ENCODE measurements at places on chromosomes 2 and 18. TPM values are rescaled to one million over a fixed set of nuclear protein-coding genes. Genes with fewer than 3 reads are reported as not detected.
A peak's percentile ranks its signal among the peaks of the same experiment; 100 is the strongest.

- H3K27ac ChIP-seq: peak overlapping the region; percentile 50
- H3K27me3 ChIP-seq: no peaks in the 10 kb centered on the region
- H3K36me3 ChIP-seq: no peaks in the 10 kb centered on the region
- H3K4me1 ChIP-seq: peaks cover 10% of the 10 kb centered on the region
- H3K4me3 ChIP-seq: no peak overlapping the region
- DNase-seq: peak; percentile 45
Observed at GRCh38 chr2:156459720-156460119, 23.5 kb downstream of the GPD2 start.

Gene ALK
- total RNA-seq: not detected

DNA sequence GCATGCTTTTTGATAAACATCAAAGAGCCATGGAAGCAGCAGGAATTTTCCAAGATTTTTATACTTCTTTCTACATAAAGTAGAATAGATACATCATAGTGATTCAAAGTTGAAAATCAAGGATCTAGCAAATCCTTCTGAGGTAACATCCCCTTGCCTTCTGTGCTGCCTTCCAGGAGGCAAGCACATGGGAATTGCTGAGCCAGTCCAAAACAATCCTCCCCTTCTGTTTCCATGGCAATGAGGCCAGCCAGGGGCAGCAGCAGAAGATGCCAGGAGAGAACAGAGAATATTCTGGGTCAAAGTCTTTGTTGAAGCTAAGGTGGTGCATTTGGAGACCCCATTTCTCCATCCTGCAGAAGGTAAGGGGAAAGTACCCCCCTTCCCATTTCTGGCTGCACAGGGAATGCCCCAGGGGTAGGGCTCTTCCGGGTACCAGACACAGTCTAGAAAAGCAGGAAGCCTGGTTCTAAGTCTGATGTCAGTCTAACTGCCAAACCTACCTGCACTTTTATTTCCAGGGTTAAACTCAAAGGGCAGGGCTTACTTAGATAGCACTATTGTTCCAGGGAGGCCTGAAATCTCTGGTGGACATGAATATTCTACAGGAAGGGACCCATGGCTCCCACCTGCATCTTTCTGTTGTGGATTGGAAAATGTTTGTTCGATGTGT is 22.1 kb downstream of the CENPA start:
- H3K4me3 ChIP-seq: no peak overlapping the region
- no peaks in the 10 kb centered on the region for H3K27me3 ChIP-seq
- H3K36me3 ChIP-seq: no peaks in the 10 kb centered on the region

DNA sequence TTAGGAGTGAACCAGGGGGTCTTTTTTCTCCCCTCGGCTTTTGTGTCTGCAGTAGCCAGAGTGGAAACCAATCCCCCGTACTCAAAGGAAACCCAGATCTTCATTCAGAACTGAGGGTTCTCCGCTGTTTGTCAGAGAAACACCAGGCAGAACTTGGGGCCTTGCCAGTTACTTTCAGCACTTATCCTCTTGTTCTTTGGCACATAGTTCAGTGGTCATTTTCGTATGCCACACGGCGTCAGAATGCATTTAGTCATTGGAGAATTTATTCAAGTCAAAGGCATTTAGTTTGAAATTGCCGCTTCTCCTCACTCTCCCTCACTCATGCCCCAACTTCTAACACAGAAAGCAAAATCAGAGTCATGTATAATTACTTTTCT is 102.9 kb downstream of the CABLES1 start:
- H3K36me3 ChIP-seq: no peaks in the 10 kb centered on the region
- peaks cover 19% of the 10 kb centered on the region for H3K4me1 ChIP-seq
- peak; percentile 65 for DNase-seq
- H3K27me3 ChIP-seq: no peaks in the 10 kb centered on the region

Gene PCARE
- 2.9 TPM for total RNA-seq

DNA sequence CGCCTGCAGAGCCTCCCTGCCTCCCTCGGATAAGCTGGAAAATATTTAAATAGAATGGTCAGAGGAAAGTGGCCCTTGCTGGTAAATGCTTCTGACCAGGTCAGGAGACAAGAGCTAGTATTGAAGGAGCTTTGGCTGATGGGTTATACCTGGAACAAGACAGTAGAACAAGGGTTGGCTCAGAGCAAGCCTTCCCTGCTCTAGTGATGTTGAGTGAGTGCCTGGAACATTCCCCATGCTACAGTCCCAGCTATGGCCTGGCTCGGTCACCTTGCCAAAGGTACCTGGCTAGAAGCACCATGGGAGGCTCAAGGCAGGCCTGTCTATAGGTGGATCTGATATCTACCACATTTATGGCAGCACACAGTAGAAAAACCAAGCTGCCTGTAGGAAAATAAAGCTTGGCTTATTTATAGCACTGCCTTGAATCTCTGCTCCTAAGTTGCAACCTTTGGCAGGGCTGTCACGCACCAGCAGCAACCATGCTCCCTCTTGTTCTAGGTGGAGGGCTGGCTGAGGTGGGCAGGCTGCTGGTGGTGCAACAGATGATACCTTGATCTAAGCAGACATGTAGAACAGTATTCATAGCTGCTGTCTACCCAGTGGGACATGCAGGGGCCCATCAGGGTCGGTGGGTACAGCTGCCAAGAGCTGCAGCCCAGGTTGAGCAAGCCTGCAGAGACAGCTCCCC is 66.7 kb upstream of the BCL2L11 start:
- no peak for DNase-seq
- no peaks in the 10 kb centered on the region for H3K4me1 ChIP-seq
- no peak overlapping the region for H3K27ac ChIP-seq
- no peak overlapping the region for H3K4me3 ChIP-seq
- no peaks in the 10 kb centered on the region for H3K27me3 ChIP-seq

GRCh38 chr2:140654565-140654964 is 1476.3 kb downstream of the LRP1B start:
- H3K4me3 ChIP-seq: no peak overlapping the region
- no peaks in the 10 kb centered on the region for H3K36me3 ChIP-seq
- no peak for DNase-seq

DNA sequence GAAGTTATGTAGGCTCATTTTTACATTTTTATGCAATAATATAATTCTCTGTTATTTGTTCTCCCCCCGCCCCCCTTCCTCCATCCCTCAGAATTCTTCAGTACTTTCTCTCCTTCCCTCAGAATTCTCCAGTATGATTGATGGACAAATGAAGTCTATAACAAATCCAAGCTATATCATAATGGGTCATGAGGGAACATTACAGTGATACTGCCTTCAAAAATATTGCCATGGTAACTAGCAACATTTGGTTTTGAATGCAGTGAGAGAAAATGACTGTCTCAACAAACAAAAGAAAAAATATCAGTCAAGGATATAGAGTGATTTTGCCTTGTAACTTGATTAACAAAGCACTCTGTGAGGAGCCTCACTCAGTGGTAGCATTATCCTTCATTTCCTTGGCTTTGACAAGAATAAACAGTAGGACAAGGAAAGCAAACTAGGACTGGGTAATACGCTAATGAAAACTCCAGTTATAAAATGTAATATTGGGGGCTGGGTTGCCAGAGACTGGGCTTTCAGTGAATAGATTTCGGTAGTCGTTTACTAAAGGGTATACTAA is 392.9 kb upstream of the CRIM1 start:
- no peak overlapping the region for H3K4me3 ChIP-seq
- H3K4me1 ChIP-seq: no peaks in the 10 kb centered on the region
- H3K27ac ChIP-seq: no peak overlapping the region
- no peak for DNase-seq
- H3K27me3 ChIP-seq: no peaks in the 10 kb centered on the region

DNA sequence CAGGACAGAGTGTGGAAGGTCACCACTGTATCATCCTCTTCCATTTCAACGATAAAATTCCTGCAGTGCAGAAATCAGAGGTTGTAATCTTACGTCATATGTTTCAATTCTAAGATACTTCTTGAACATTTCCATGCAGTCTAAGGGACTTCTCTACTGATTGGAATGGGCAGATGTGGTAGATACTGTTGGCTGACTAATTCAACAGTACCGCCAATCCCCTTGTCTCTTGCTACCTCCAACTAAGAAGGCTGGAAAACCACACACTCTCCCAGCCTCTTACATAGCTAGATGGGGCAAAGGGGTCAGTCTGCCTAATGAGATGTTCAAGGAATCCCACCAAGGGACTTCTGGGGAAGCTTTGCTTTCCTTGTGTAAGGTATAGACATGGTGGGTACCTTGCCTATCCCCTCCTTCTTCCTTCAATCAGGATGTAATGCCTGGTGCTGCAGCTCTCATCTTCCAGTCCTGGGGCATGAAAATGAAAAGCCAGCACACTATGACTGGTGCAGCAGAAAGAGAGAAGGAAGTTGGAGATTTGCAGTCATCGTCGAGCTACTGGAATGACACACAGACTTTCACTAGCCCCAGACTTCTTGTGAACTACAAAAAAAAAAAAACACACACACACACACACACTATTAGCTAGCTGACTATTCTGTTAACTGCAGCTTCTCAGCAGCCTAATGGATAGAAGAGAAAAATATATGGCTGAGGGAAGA is 84.1 kb downstream of the ALPK2 start:
- DNase-seq: no peak
- H3K27me3 ChIP-seq: no peaks in the 10 kb centered on the region
- H3K36me3 ChIP-seq: no peaks in the 10 kb centered on the region
- no peaks in the 10 kb centered on the region for H3K4me1 ChIP-seq

Gene TMEM163
- 0.58 TPM for total RNA-seq

Gene IL1RL1
- total RNA-seq: 61.7 TPM

GRCh38 chr18:36298126-36298741 is 721 bp downstream of the FHOD3 start:
- peak; percentile 41 for DNase-seq
- peaks cover 21% of the 10 kb centered on the region for H3K4me1 ChIP-seq
- H3K4me3 ChIP-seq: peak overlapping the region; percentile 65
- H3K27ac ChIP-seq: no peak overlapping the region
- H3K27me3 ChIP-seq: peaks cover 54% of the 10 kb centered on the region
- H3K36me3 ChIP-seq: no peaks in the 10 kb centered on the region

DNA sequence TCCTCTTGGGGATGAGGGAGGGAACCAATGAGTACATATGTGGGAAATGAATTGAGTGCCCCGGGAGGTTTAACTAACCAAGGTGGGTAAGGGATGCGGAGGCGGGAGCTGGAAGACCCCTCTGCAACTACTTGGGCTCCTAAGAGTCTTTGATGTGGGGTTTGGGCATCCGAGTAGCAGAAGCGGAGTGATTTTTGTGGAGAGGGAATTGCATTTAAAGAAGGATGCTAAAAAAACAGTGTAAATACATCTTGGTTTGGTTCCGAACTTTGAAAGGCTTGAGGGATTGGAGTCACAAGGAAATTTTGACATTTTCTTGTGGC is 215.7 kb downstream of the MCFD2 start:
- H3K4me1 ChIP-seq: peaks cover 17% of the 10 kb centered on the region
- H3K36me3 ChIP-seq: no peaks in the 10 kb centered on the region
- peak overlapping the region; percentile 84 for H3K4me3 ChIP-seq
- peak overlapping the region; percentile 98 for H3K27ac ChIP-seq

DNA sequence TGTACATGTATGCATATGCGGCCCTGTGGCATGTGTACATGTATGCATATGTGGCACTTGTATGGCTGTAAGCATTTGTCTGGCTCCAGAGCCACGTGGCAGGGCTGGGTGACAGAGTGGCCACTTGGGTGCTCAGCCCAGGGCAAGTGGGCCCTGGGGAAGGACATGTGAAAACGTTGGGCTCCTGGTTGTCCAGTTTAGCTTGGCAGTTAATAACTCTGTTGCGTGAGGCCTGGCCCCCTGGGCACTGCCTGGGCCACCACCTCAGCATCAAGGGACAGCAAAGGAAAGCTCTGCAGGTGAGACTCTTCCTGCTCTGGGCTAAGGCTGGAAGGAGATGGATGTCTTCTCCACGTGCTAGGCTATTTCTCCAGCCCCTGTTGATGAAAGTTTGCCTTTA is 119.9 kb downstream of the CTIF start:
- H3K27me3 ChIP-seq: no peaks in the 10 kb centered on the region
- no peaks in the 10 kb centered on the region for H3K36me3 ChIP-seq
- peaks cover 32% of the 10 kb centered on the region for H3K4me1 ChIP-seq
- H3K27ac ChIP-seq: no peak overlapping the region
- H3K4me3 ChIP-seq: no peak overlapping the region

DNA sequence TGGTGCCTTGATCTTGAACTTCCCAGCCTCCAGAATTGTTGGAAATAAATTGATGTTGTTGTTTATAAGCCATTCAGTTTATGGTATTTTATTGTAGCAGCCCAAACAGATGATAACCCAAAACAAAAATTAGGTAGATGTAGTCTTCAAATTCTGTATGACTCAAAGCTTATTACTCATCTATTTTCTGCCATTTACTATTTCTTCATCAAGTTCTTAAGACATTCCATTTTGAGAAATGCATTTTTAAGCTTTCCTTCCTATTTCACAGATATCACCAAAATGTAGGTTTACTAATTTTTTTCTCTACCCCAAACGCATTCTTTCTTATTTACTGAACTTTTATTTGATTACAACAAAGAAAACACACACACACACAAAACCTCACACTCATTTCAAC is 148.2 kb downstream of the RND3 start:
- DNase-seq: no peak
- H3K4me3 ChIP-seq: no peak overlapping the region
- H3K4me1 ChIP-seq: no peaks in the 10 kb centered on the region
- H3K36me3 ChIP-seq: no peaks in the 10 kb centered on the region
- H3K27ac ChIP-seq: no peak overlapping the region

DNA sequence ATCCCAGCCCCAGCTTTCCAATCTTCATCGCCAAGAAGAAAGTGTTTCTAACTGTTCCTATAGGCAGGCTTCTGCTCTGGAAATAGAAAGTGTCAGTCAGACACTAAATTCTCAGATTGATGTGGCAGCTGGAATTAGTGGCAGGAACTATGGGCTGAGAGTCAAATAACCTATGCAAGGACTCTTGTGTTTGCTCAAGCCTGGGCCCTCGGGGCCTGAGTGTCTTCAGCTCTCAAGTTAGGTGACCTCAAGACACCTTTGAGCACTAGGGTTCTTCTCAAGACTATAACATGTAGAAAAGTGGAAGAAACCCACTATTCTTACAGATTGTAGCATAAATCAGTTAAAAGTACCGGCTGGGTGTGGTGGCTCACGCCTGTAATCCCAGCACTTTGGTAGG is 694.5 kb downstream of the RNF144A start:
- no peak overlapping the region for H3K4me3 ChIP-seq
- H3K4me1 ChIP-seq: no peaks in the 10 kb centered on the region
- no peaks in the 10 kb centered on the region for H3K27me3 ChIP-seq
- H3K27ac ChIP-seq: no peak overlapping the region
- DNase-seq: no peak

GRCh38 chr2:46439582-46439981 is 39.8 kb upstream of the TMEM247 start:
- no peaks in the 10 kb centered on the region for H3K27me3 ChIP-seq
- no peak overlapping the region for H3K27ac ChIP-seq
- H3K4me1 ChIP-seq: peaks cover 4% of the 10 kb centered on the region

GRCh38 chr2:131519466-131519865 is 8.2 kb upstream of the CCDC74A start:
- H3K4me3 ChIP-seq: no peak overlapping the region
- H3K4me1 ChIP-seq: no peaks in the 10 kb centered on the region

Gene CCT4
- 109 TPM for total RNA-seq

DNA sequence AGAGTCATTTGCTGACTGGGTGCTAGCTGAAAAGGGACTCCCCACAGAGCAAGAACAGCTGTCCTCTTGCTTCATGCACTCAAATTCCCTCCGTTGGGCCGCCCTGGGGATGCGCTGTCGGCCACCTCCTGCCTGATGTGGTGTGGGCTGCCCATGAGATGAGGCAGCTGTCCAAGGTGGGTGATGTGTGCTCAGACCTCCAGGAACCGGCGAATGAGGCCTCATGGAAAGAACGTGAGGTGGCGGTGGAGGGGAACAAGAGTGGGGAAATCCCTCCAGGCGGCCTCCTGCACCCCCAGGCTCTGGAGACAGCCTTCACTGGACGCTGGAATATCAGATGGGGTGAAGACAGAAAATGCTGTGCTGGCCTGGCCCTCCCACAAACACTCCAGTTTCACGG is 79.8 kb downstream of the LONRF2 start:
- no peak overlapping the region for H3K4me3 ChIP-seq
- no peaks in the 10 kb centered on the region for H3K27me3 ChIP-seq
- no peak overlapping the region for H3K27ac ChIP-seq

Data from stomach (tissue), 19 donors.